ENCODE measurements at places on chromosomes 12 and 14. TPM values are rescaled to one million over a fixed set of nuclear protein-coding genes. Genes with fewer than 3 reads are reported as not detected.

Gene SIX6
- total RNA-seq: not detected

Gene CLEC12A
- not detected for total RNA-seq

DNA sequence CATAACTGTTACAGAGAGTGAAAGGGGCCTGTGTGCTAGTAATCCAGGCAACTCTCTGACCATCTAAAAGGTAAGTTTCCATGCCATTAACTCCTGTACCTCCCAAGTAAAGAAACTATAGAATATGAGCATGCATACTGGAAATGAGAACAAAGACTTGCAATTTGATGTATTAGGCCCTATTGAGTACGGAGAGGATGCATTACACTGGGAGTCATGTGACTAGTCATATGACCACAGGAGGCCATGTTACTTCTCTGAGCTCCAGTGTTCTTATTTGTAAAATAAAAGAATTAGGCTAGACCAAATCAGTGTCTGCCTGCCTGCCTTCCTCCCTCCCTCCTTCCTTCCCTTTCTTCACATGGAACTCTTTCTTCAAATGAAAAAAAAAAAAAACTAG lies 440.1 kb upstream of the CCDC196 start:
- no peak for DNase-seq

Gene MGAT4C
- 0.26 TPM for total RNA-seq

- peak; percentile 17 for DNase-seq
These were observed 116.0 kb upstream of the FLRT2 start for GRCh38 chr14:85413836-85414526.

Measured in bronchial epithelial cell (primary cell).